ENCODE measurements at places on chromosomes 5 and 9.
A peak's percentile ranks its signal among the peaks of the same experiment; 100 is the strongest.

GRCh38 chr9:137534256-137535119, 15.7 kb downstream of the PNPLA7 start:
- peak; percentile 73 for DNase-seq

- no peak for DNase-seq
Measured at GRCh38 chr5:157509093-157509492, 49.1 kb downstream of the NIPAL4 start.

- DNase-seq = peak; percentile 6
Measured at GRCh38 chr9:100083448-100084127, 15.2 kb downstream of the ERP44 start.

DNA sequence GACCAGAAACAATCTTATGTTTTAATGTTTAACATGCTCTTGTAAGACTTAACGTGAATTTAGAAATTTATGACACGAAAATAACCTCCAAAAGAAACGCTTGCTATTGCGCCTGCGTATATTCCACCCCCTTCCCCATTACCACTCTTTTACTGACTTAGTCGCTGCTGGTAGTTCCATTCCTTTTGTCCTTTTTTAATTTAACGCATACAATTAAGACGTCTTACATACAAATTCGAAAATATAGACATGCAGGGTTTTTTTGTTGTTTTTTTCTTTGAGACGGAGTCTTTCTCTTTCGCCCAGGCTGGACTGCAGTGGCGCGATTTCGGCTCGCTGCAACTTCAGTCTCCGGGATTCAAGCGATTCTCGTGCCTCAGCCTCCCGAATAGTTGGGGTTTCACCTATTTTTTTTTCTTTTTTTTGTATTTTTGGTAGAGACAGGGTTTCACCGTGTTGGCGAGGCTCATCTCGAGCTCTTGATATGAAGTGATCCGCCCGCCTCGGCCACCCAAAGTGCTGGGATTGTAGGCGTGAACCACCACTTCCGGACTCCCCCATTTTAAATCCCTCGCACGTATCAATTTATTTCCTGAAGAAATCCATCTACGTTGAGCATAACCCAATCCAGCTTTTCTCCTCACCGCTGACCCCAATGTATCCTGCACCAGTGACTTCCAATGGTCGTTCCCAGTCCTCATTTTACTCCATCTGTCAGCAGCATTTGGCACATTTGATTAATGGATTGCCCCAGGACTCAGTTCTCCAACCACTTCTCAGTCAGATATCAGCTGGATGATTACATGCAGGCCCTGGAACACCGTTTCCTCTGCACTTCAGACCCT, 684 bp upstream of the MED7 start:
- DNase-seq = peak; percentile 88

DNA sequence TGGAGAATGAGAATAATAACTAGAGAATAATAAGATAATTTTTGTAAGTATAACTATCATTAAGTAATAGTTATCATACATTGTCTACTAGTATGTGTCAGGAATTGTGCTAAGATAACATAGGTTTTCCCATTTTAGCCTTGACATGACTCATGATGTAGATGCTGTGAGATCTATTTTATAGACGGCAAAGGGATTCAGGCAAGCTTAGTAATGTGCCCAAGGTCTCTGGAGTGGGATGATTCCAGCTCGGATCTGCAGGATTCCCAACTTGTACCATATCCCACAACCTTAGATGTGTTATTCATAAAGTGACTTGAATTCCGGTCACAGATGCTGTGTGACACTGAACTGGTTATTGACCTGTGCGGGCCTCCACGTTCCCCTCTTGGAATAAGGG, 51.5 kb downstream of the IL31RA start:
- DNase-seq = no peak

GRCh38 chr5:10902145-10902544, 141.1 kb upstream of the DAP start:
- no peak for DNase-seq

DNA sequence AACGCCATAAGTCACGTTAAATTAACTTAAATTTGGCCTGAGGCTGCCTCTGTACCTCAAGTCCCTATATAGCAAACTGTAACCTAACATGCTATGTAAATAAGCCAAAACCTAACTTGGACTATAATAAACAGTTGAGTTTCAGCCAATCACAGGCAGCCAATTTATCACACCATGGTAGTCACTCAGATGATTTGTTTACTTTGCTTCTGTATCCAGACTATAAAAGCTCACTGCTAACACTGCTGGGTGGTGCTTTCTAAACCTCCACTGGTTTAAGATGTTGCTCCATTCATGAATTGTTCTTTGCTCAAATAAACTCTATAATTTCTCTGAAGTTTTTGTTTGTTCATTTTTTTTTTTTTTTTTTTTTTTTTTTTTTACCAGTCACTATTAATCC, 62.8 kb downstream of the TRPM3 start:
- no peak for DNase-seq

- no peak for DNase-seq
Measured at GRCh38 chr5:106825374-106825773, 845.4 kb downstream of the EFNA5 start.

- DNase-seq = no peak
Measured at GRCh38 chr9:93219692-93220091, 35.8 kb downstream of the WNK2 start.

DNA sequence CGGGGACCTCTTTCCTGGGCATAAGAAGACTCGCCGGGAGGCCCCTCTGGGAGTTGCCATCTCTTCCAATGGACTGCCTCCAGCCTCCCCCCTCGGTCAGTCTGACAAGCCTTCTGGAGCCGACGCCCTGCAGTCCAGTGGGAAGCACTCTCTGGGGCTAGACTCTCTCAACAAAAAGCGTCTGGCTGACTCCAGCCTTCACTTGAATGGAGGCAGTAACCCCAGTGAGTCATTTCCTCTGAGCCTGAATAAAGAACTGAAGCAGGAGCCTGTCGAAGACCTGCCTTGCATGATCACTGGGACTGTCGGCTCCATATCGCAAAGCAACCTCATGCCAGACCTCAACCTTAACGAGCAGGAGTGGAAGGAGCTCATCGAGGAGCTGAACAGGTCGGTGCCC, 28.4 kb upstream of the LTC4S start:
- DNase-seq = peak; percentile 15

DNA sequence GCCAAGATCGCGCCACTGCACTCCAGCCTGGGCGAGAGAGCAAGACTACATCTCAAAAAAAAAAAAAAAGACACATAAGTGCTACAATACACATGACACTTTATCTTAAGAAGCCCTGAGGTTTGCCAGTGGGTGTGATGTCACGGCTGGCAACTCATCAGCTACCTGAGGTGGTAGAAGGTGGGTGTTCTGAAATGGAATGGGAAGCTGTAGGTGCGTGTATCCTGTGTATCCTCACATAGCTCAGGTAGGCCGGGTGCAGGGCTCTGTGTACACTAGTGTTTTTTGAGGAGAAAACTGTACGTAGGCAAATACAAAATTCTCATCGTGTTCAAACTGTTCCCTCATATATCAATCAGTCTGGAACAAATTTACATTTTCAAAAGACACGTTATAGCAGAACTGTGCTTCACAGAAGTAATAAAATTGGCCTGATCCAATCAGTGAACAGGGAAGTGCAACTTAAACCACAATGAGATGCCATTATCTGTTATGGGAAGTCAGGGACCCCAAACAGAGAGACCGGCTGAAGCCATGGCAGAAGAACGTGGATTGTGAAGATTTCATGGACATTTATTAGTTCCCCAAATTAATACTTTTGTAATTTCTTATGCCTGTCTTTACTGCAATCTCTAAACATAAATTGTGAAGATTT, 10.4 kb downstream of the BICD2 start:
- no peak for DNase-seq

DNA sequence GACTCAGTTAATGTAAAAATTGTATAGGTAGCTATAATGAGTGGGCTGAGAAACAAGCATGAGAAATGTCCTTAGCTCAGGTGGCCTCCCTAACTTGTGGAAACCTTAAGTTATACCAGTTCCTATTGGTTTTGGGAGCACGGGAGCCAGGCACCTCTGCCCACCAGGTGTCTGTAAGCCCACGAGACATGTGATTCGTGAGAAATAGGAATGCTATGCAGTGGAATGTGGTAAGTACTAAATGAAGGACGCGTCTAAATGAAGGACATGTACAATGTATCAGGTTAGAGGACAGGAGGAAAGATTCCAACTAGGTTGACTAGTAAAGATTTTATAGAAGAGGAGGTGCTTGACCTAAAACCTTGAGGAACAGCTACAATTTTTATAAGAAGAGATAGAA, 46.0 kb upstream of the F2RL2 start:
- DNase-seq = no peak

GRCh38 chr9:92968081-92968480, 20.8 kb downstream of the FGD3 start:
- no peak for DNase-seq

Measured in retina (tissue), 1 donor.